ENCODE measurements at places on chromosomes 11 and 22. TPM values are rescaled to one million over a fixed set of nuclear protein-coding genes. Genes with fewer than 3 reads are reported as not detected.

- no peak for DNase-seq
Observed at GRCh38 chr11:111736621-111737443, 29.4 kb downstream of the PPP2R1B start.

DNA sequence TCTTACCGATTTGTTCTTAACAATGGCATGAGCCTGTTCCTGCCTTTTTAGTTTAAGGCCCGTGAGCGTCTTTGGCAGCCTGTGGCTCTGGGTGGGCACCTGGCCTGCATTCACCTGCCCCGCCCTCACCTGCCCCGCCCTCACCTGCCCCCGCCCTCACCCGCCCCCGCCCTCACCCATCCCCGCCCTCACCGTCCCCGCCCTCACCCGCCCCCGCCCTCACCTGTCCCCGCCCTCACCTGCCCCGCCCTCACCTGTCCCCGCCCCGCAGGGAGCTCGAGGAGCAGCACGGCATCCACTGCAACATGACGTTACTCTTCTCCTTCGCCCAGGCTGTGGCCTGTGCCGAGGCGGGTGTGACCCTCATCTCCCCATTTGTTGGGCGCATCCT lies 14.2 kb downstream of the GATD1 start:
- DNase-seq = no peak

- no peak for DNase-seq
Observed at GRCh38 chr11:33772870-33773269, 1.4 kb downstream of the FBXO3 start.

- no peak for DNase-seq
Observed at GRCh38 chr11:30550022-30550542, 36.1 kb downstream of the MPPED2 start.

DNA sequence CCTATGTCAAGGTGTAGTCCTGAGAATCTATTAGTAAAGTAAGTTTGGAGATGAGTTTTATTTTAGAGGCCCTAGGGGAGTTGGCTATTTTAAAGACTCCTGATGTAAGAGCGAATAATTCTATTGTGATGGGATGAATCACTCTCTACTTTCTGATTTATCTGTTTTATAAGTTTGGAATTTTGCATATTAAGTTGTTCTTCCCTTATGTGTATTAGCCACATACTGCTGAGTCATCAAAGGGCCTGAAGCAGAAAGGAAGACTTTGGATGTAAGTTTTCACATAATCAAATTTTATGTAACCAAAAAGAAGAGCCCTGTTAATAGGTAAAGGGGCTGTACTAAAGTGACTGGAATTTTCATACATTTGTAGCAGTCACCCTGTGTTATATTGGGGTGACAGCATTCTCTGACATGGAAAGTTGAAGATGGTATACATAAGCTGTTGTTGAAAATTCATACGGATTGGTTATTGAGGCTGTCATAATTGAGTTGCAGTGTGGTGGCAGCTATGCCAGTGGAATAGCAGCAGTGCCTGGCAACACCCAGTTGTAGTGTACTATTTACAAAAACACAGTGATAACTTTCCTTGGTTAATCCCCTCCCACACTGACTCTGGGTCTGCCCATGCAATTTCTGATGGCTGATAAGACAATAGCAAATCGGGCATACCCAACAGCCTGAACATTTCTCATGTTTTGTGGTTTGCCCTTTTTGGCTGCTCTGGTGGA lies 90.6 kb upstream of the NTM start:
- DNase-seq = no peak

- DNase-seq = no peak
Observed at GRCh38 chr11:130403271-130403804, 25.1 kb downstream of the ADAMTS8 start.

DNA sequence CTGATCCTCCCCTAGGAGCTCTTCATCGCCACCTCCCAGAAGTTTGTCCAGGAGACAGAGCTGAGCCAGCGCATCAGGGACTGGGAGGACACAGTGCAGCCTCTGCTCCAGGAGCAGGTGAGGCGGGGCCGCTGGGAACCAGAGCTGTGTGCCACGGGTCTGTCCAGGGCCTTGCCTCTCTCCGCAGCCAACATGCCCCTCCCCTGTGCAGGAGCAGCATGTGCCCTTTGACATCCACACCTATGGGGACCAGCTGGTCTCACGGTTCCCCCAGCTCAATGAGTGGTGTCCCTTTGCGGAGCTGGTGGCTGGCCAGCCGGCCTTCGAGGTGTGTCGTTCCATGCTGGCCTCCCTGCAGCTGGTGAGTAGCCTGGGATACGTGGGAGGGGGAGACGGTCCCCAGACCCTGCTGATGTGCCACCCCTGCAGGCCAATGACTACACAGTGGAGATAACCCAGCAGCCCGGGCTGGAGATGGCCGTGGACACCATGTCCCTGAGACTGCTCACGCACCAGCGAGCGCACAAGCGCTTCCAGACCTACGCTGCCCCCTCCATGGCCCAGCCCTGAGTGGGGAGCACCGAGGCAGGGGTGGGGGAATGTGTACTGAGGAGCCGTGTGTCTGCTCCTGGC lies 2.5 kb downstream of the SCO2 start:
- DNase-seq = no peak

GRCh38 chr11:68855205-68855981 lies 13.7 kb upstream of the CPT1A start:
- peak; percentile 70 for DNase-seq

DNA sequence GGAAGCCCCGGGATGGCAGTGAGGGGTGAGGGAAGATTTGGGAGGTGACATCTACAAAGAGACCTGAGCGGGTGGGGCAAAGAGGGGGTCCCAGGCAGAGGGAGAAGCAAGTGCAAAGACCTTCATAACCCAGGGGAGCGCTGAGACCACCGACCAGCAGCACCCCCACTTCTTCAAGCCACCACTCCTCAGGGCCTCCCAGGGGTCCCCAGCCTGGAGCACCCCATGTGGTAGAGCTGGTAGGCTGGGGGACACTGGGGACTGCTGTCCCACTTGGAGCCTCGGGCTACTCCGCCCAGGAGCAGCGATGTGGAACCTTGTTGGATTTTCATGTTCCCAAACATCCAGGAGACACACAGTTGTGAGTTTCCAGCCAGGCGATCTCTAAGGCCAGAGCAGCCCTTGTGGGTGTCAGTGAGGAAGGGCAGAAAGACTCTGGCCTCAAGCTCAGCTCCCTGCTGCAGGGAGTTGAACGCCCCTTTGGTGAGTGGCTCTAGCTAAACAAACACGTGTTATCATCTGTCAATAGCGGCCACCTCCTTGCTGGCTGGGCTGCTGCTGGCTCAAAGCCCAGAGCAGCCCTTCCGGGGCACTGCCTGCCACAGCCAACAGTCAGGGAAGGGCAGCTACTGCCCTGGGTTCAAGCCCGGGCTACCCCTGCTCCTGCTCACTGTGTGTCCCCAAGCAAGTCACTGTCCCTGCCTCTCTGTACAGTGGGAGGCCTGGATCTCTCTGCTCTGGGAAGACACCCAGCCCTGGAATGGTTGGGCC lies 25.7 kb upstream of the CHKA start:
- DNase-seq = no peak

- no peak for DNase-seq
Observed at GRCh38 chr11:6646918-6647679, 8.5 kb downstream of the DCHS1 start.

- DNase-seq = no peak
Observed at GRCh38 chr11:70495351-70496310, 97.3 kb downstream of the CTTN start.

GRCh38 chr11:58562375-58562800 lies 13.3 kb downstream of the LPXN start:
- DNase-seq = no peak

GRCh38 chr11:31720225-31720624 lies 90.9 kb downstream of the PAX6 start:
- no peak for DNase-seq

DNA sequence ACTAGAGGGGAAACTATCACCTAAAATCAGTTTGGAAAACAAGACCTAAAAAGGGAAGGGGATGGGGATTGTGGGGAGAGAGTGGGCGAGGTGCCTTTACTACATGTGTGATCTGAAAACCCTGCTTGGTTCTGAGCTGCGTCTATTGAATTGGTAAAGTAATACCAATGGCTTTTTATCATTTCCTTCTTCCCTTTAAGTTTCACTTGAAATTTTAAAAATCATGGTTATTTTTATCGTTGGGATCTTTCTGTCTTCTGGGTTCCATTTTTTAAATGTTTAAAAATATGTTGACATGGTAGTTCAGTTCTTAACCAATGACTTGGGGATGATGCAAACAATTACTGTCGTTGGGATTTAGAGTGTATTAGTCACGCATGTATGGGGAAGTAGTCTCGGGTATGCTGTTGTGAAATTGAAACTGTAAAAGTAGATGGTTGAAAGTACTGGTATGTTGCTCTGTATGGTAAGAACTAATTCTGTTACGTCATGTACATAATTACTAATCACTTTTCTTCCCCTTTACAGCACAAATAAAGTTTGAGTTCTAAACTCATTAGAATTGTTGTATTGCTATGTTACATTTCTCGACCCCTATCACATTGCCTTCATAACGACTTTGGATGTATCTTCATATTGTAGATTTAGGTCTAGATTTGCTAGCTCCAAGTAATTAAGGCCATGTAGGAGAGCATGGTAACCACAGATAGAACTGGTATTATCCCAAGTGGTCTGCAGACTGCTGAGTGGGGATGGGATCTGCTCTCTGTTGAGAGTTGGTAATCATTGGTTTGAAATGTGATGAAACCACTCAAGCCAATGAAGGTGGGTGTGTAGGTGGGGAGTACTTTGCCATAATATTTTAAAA lies 3.6 kb downstream of the NEAT1 start:
- DNase-seq = no peak

DNA sequence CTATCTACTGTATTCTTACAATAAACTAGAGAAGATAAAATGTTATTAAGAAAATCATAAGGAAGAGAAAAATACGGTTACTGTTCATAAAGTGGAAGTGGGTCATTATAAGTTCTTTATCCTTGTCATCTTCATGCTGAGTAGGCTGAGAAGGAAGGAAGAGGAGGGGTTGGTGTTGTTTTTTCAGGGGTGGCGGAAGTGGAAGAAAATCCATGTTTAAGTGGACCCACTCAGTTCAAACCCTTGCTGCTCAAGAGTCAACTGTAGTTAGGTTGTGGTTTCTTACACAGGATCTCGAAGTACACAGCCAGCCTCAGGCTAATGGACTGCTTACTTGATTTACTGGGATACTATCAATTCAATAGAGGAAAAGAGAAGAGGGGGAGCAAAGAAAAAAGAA lies 63.1 kb downstream of the PIWIL4 start:
- no peak for DNase-seq

- DNase-seq = no peak
Observed at GRCh38 chr11:117820516-117820915, 4.0 kb downstream of the FXYD2 start.

DNA sequence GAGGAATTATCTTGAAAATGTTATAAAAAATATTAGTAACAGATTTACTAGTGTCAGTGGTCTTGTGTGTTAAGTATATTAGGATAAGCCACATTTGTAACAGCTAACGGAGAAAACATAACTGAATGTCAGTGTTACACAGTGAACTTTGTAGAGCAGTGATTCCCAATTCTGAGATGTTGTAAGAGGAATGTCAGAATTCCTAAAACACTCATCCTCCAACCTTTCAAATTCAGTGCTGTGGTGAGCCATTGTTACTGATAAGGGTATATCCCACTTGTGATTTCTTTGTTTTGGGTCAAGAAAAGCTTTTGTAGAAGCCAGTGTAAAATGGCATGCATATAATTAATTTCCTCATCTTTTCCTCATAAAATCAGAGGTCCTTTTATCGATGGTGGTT lies 61.9 kb downstream of the ARHGEF12 start:
- no peak for DNase-seq

- DNase-seq = no peak
Observed at GRCh38 chr22:29765905-29766631, 739 bp downstream of the ZMAT5 start.

DNA sequence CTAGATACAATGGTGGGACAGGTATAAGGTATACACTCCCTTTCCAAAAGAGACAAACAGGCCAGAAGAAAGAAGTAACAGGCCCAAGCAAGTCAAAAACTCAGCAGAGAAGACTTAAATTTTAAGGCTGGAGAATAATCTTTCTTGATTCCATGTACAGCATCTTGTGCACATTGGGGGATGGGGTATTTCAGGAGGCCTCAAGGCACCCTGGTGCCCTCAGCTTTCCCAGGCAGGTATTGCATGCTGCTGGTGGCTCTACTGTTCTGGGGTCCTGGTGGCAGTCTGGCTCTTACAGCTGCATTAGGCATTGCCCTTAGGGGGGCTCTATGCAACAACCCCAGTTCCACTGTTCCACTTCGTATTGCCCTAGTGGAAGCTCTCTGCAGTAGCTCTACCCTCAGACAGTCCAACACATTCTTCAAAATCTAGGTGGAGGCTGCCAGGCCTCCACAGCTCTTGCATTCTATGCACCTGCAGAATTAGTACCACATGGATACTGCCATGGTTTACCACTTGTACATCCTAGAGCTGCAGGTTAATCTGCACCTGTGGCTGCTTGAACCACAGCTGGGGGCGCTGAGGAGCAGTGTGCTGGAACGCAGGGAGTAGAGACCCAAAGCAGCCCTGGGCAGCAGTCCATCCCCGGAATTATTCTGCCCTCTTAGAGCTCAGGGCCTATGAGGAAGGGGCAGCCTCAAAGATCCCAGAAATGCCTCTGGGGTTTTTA lies 4.2 kb upstream of the CTSC start:
- no peak for DNase-seq

GRCh38 chr22:21677606-21678443 lies 12.0 kb downstream of the PPIL2 start:
- no peak for DNase-seq

- DNase-seq = no peak
Observed at GRCh38 chr11:63667995-63668795, 3.0 kb downstream of the ATL3 start.

GRCh38 chr11:73189723-73190556 lies 28.1 kb upstream of the P2RY2 start:
- DNase-seq = no peak

DNA sequence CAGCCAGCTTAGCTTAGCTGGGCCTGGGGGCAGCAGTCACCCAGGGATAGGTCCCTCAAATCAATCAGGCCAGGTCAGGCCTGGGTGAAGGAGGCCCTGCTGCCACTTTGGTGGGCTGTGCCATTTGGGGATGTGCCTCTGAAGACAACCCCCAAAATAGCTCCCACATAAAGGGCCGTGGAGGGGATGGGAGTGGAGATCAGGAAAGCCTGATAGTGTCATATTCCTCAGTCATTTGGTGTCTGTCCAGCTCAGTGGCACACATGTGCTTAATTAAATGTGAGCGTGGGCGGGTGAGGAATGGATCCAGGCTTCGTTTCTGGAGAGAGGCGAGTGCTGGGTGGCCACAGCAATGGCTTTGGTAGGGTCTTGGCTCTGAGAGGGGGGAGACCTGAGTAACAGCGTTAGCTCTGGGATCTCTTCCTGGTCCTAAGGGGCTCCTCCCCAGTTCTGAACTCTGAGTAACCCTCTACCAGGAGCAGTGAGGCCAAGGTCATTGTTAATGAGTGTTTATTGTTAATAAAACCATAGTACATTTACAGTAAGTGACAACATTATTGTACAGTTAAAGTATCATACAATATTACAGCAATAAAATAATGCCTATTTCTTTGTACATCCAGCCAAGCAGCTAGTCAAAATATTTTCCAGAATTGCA lies 45.2 kb downstream of the NAT10 start:
- no peak for DNase-seq

OR51A2 gene
- total RNA-seq = not detected

LDHAL6A gene
- total RNA-seq = not detected
